ENCODE measurements at places on chromosomes 3 and 15.

- DNase-seq = no peak
Observed at GRCh38 chr3:59234884-59235633, 185.2 kb upstream of the CFAP20DC start.

DNA sequence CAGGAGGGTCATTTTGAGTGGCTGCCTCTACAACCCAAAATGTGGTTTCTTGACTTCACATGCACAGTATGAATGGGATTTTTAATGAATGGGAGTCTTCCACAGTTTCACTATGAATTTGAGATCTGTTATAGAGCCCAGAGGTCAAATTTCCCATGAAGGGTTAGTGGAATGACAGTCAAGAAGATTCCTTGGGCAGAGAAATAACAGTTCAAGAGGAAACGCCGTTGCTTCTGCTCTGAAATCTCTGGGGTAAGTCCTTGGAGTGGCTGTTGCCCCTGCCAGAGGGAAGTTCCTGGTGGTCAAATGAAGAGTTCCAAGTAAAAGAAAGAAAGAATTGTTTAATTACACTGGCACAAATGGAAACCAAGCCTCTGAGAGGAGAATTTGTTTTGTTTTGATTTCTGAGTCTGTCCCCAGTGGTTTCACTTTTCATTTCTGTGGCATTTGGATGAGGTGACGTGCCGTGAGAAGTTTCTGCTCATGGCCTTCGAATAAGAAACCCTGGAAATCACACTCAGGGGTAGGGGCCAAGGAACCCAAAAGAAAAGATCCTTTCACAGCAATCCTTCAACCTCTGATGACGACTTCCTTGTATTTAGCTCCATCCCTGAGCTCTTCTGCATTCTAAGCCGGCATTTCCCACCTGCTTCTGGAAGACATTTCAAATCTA lies 77.5 kb upstream of the IL12A start:
- DNase-seq = no peak

DNA sequence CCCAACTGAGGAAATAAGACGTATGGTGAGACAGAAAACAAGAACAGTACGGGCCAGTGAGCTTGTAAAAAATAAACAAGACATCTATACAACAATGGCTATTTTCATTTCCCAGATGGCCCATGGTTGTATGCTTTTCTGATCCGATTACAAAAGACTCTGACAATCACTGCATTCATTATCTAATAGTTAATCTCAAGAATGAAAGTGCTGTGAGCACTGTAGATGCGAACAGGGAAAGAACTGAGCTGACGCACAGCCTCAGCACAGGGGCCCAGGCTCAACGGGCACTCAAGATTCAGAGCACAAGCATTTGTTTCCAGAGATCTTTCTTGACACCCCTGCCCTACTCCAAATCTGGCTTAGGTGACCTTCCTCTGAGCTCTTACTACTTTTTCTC lies 6.9 kb downstream of the MTMR10 start:
- no peak for DNase-seq

- DNase-seq = no peak
Observed at GRCh38 chr3:62057339-62058047, 315.9 kb downstream of the FEZF2 start.

DNA sequence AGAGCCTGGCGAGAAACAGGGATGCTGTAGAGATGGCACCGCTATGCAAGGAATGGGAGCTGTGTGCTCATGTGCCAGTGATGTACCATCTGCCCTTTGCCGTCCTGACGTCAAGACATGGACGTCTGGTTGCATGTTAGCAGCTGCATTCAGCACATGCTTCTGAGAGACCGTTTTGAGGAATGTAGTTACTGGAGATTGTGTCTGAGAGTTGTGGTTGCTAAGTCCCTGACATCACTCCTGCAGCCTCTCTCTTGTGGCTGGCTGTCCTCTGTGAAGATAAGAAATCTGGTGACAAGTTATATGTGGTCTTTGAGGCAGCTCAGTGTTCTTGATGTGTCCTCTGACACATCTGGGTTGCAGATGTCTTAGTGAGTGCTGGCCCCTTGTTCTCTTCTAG lies 165.1 kb downstream of the APBA2 start:
- no peak for DNase-seq

DNA sequence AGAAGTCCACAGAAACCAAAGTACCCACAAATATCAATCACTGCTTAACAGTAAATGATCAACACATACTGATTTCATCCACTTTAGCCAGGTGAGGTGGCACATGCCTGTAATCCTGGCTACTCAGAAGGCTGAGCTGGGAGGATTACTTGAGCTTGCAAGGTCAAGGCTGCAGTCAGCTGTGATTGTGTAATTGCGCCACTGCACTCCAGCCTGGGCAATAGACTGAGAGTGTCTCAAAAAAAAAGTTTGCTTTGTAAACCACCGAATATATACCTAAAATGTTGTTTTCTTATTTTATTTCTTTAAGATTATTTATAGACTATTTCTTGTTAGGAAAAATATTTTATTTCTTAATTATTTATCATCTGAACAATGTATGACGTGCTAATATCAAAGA lies 8.7 kb upstream of the ATP13A4 start:
- DNase-seq = no peak

DNA sequence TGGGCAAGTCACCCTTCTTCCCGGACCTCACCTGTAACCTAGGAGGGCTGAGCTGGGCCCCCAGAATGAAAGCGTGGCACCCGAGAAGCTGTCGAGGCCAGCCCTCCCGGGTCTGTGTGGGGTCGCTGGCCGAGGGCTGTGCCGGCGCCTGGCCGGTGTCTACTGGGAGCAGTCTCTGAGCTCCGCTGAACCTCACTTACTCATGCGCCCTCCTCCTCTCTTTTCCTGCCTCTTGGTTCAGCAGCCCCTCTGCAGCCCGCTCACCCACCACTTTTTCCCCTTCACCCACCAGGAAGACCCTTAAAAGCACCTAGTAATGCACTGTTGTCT lies 419 bp downstream of the HYKK start:
- no peak for DNase-seq

GRCh38 chr15:50024281-50024680 lies 94.8 kb downstream of the ATP8B4 start:
- DNase-seq = no peak

- DNase-seq = peak; percentile 49
Observed at GRCh38 chr3:64238971-64239667, 13.9 kb upstream of the PRICKLE2 start.

- no peak for DNase-seq
Observed at GRCh38 chr3:18951333-18951732, 197.0 kb upstream of the KCNH8 start.

GRCh38 chr3:12522721-12523120 lies 22.6 kb downstream of the MKRN2OS start:
- DNase-seq = no peak

- no peak for DNase-seq
Observed at GRCh38 chr3:130849091-130849552, 44.8 kb upstream of the ATP2C1 start.

DNA sequence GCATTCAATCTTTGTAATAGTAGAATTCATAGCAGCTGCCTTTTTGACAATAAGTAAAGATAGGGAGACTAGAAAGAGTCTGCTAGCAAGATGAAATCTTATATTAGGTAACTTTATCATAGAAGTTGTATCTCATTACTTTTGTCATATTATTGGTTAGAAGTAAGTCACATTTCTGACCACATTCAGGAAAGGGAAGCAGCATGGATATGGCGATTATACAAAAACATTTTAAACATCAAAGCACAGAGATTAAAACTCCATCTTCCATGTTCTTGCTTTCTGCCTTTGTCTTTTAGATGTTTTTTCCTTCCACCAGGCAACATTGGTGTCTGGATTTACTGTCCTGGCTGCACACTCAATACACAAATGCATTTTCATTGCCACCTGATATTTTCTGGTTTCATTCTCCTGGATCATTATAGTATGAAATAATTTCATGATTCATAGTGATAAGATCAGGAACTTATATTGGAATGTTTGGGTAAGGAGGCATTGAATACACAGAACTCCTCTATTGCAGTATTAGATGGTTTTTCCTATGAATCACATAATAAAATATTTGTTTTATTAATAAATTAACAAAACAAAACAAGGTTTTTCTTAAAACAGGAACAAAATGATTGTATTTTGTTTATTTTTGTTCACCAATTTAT lies 1460.3 kb upstream of the CADM2 start:
- DNase-seq = no peak

DNA sequence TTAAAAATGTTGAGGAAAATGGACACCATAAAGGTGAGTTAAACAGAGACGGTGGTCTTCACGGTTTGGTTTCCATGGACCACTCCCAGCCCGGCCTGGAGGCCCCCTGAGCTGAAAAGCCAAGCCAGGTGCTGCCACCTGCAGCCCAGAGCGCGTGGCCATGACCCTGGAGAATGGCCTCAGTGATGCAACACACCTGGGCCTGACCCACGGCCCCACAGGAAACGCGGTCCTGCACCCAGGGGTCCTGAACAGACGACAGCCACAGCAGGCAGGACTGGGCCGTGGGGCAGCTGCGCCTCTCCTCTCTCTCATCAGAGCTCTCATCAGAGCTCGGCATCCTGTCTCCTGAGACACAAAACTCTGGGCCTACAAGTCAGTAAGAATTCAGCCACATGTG lies 64.1 kb downstream of the NIPA2 start:
- DNase-seq = no peak

- DNase-seq = no peak
Observed at GRCh38 chr3:50303013-50303815, at the start of gene HYAL1. TSS of gene HYAL1 (minus strand) at chr3:50303574. CDS start at chr3:50302956, 618 bp downstream.

GRCh38 chr3:139653582-139653981 lies 24.2 kb downstream of the NMNAT3 start:
- DNase-seq = no peak

DNA sequence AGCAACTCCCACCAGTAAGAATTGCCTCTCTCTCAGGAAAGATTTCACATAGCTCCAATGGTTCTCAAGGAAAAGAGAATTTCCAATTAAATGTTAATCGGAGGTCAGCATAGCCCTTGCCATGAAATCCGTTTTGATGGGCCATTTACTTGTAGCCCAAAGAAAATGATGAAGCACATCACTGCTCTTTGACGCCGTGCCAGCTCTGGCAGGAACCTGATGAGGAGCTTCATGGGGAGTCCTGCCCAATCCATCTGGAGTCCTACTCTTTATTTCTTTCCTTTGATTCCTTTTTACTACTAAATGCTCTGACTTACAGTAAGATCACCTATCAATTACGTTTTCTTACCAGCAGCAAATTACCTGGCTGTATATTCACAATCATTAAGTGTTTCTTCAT lies 84.7 kb downstream of the FGF12 start:
- no peak for DNase-seq

- DNase-seq = no peak
Observed at GRCh38 chr3:4885316-4885715, 93.9 kb upstream of the BHLHE40 start.

DNA sequence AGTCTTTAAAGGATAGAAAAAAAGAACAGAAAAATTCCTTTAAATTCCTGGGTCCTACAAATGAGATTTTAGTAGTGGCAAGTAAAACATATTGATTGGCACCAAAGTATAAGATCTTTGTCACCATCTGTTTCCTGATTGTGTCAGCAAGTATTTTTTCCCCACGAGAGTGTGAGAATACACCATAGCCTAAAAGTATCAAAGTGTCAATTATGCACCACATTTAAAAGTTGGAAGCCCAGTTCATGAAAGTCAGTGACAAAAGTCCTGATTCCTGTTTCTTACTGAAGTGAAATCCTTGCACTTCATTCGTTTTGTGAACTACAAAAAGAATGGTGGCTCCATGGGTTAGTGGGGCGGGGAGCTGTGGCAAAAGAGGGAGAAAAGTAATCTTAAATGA lies 83.8 kb upstream of the DPH6 start:
- no peak for DNase-seq

GRCh38 chr3:24508423-24508839 lies 13.8 kb upstream of the THRB start:
- no peak for DNase-seq

- no peak for DNase-seq
Observed at GRCh38 chr3:54731732-54732445, 196.0 kb downstream of the LRTM1 start.

GRCh38 chr3:119630128-119630879 lies 30.1 kb downstream of the POPDC2 start:
- no peak for DNase-seq

DNA sequence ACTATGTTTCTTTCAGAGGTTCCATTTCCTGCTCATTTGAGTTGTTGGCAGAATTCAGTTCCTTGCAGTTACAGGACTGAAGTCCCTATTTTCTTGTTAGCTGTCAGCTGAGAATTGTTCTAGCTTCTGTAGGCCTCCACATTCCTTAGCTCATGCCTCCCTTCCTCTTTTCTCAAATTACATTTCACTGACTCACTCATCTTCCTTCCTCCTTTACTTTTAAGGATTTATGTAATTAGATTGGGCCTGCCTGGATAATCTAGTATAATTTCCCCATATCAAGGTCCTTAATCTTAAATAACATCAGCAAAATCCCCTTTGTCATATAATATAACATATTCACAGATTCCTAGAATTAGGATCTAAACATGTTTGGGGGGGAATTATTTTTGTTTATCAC lies 40.6 kb upstream of the RBMS3 start:
- peak; percentile 17 for DNase-seq

DNA sequence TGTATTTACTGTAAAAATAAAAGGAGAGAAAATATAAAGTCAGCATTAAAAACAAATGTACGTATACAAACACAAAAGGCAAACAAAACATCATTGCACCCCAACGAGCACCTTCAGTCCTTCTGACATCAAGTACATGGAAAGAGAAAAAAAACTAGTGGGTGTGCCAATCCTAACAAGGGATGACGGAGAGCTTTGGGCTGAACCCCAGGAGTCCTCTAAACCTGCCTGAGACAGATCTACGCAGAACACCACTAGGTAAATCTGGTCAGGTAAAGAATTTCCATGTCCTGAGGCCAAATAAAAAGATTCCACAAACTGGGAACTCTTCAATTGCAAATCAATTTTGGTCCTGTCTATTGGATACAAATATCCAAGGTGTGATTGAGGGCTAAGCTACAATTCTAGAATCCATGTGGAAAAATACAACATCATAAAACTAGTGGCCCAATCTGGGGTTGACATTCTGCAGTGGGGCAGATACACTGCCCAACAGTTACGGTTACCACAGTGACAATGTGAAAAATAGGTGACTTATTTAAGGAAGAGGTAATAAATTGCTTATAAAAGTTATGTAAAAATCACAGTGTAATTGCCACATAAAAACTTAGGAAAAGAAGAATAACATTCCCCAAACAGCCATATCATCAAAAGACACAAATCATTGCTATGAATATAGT lies 14.2 kb downstream of the IFT80 start:
- no peak for DNase-seq

DNA sequence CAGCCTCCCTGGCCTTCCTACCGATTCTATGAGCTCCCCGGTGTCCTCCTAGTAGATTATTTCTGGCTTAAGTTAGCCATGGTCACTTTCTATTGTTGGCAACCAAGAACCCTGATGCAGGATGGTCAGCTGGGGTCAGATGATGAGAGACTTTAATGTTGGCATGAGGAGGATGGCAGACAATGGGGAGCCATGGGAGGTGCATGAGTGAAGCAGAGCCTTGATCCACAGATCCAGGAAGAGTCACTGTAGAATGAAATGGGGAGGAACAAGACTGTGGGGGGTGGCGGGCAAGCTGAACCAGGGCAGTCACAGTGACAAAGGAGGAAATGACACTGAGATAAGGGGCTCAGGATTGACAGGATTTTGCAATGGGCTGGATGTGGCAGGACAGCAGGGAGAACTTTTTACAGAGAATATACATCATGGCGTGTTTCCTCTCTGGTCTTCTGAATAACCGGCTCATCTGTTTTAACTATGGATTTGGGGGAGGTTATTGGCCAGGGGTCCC lies 60.9 kb downstream of the RPLP1 start:
- DNase-seq = no peak

All from 8988T (cell line).